CD8-positive, alpha-beta T cell (primary cell): ENCODE measurements at places on chromosomes 16 and 17.
A peak's percentile ranks its signal among the peaks of the same experiment; 100 is the strongest.

GRCh38 chr16:783404-784161, 4.6 kb downstream of the RPUSD1 start:
- DNase-seq = no peak

GRCh38 chr16:75027520-75028300, 28.9 kb downstream of the ZNRF1 start:
- DNase-seq = no peak

DNA sequence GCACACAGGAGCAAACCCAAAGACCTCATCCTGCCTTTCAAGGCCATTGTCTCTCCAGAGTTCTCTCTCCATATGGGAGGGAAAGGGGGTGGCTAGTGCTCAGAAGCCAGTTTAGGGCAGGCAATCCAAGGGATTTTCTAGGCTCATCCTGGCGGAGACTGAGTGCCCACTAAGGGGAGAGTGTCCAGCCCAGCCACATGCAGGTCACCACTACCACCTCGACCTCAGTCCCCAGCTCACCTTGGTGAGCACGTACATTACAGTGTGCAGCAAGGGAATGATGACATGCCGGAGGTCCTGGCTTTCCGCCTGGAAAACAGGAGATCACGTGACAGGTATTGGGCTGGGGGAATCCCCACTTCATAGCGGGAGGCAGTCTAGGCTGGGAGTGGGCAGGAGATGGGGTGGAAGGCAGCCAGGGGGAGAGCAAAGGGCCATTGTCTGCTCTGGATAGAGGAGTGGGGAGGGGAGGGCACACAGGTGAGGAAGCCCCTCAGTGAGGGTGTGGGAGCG, 29.9 kb downstream of the PIK3R6 start:
- DNase-seq = no peak

DNA sequence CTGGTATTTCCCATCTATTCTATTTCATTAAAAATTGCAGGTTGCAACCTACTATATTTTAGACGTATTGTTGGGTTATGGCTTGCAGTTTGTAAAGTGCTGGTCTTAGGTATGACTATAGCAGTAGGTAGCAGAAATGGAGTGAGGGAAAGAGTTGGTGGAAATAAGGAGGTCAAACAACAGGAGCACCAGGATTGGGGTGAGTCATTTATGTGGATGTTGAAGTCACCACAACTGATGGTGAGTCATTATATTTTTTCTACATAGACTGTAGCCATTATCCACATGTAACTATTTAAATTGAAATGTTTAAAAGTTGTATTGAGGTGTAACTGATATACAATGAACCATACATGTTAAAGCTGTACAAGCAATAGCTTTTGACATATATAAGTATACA, 25.0 kb upstream of the HS3ST3A1 start:
- DNase-seq = no peak

- DNase-seq = peak; percentile 76
Measured at GRCh38 chr17:75872434-75873351, 5.7 kb downstream of the TRIM47 start.

- DNase-seq = no peak
Measured at GRCh38 chr16:51508490-51509212, 357.6 kb upstream of the SALL1 start.

- DNase-seq = peak; percentile 49
Measured at GRCh38 chr17:3944485-3945388, 19.5 kb downstream of the ATP2A3 start.

DNA sequence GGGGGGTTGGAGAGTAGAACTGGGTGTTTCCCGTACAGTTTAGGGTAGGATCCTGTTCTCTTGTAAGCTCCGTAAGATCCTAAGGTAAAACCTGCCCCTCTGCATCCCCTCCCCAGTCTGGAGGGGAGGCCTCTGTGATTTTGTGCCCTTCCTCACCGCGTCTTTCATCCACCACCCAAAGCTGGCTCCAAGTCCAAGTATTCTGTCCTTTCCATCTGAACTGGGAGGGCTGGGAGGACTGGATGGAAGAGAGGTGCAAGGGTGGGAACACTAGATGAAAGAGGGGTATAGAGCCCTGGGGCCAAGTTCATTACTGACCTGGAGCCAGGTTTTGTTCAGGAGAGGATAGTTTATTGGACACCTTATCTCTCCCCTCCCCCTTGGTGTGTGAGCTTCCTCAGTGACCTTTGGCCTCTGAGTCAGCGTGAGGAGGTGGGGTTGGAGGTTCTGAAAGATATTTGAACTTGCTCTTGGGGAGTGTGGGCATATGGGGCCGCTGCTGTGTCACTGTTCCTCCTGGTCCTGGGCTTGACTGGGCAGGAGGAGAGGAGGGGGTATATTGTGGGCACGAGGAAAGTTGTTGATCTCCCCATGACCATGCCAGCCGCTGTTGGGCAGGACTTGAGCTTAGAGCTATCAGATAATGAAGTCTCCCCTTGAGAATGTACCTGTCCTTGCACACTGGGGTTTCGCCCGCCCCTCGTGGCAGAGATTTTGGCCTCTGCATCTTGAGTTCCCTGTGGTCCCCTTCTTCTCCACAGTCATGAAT, 1.6 kb downstream of the LASP1 start:
- peak; percentile 85 for DNase-seq
